ENCODE measurements at places on chromosomes 3 and 15.

GRCh38 chr3:109026821-109027220, 73.1 kb upstream of the GUCA1C start:
- no peak for DNase-seq

DNA sequence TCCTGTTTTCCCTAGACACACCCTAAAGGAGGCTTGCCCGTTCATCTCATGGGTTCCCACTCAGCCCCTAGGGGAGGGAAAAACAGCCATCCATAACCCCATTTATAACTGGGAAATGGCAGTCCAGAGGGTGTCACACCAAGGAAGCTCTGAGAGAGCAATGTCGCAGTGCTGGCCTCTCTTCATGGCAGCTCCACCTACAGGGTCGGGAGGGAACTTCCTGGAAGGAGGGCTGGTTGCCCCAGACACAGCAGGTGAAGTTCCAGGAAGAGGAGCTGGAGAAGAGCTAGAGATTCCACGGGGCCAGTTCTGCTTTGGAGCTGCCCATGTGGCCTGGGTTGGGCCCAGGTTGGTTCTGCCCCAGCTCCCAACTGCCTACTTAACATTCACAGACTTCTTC, 22.3 kb upstream of the LINGO1 start:
- no peak for DNase-seq

GRCh38 chr15:72197041-72197459, 537 bp downstream of the GRAMD2A start:
- no peak for DNase-seq

DNA sequence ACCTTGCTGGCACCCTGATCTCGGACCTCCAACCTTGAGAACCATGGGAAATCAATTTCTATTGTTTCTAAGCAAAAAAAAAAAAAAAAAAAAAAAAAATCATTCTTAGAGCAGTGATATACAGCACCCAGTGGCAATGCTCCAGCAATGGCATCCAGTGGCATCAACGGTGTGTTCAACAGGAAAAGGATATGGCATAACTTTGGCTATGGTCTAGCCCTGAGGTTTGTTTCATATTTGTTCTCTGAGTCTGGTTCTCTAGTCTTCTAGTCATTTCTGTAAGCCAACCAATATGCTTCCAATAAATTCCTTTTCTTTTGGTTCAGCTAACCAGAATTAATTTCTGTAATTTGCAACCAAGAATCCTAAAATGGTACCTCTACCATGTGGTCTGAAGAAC, 19.2 kb downstream of the DENND4A start:
- DNase-seq: no peak

DNA sequence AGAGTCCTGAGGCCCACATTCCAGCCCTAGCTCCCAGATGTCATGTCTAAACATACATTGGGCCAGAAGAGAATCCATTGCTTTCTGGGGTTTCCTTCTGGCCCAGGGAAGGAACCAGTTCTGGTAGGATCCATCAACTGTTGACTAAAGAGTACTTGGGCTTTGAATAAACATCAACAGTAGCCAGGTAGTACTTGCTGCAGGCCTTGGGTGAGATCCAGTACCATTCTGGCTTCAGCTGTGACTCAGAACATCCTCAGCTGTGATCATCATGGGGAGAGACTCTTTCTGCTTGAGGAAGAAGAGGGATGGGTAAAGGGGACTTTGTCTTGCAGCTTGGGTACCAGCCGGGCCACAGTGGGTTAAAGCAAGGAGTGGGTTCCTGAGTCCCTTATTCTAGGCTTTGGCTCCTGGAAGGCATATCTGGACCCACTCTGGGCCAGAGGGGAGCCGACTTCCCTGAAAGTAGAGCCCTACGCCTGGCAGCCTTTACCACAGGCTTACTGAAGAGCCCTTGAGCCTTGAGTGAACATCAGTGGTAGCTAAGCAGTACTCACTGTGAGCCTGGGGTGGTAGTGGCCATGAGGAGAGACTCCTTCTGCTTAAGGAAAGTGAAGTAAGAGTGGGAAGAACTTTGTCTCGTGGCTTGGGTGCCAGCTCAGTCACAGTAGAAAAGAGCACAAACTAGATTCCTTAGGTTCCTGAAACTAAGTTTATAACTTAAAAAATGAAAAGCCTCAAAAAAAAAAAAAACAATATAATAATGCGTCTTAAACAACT, 128.3 kb downstream of the GOLIM4 start:
- DNase-seq: no peak

DNA sequence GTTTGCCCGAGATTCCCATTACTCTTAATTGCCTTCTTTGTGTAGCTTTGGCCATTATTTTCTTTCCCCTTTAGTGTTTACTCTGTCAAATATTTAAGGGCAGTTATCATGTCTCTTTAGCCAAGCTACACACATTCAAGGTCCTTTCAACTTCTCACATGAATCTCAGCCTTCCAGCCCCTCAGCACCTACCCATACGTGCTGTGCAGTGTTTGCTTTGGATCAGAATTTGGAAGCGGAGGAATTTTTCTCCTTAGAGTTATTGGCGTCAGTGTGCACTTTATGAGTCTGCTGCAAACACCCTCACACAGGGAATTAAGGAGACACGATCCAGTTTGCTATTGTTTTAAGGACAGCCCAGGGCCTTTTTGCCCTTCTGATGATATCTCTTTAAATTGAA, 231.6 kb downstream of the CACNA2D3 start:
- no peak for DNase-seq

- DNase-seq: no peak
Observed at GRCh38 chr15:58568157-58568571, 136.4 kb downstream of the LIPC start.

DNA sequence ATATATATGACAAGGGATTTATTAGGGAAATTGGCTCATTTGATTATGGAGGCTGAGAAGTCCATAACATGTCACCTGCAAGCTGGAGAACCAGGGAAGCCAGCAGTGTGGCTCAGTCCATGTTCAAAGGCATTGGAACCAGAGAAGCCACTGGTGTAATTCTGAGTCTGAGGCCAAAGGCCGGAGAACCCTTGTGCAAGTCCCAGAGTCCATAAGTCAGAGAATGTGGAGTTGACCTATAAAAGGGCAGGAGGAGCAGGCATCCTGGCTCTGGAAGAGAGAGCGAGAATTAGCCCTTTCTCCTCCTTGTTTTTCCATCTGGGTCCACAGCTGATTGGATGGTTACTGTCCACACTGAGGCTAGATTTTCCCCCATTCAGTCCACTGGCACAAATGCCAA, 319.8 kb downstream of the IGSF11 start:
- no peak for DNase-seq

DNA sequence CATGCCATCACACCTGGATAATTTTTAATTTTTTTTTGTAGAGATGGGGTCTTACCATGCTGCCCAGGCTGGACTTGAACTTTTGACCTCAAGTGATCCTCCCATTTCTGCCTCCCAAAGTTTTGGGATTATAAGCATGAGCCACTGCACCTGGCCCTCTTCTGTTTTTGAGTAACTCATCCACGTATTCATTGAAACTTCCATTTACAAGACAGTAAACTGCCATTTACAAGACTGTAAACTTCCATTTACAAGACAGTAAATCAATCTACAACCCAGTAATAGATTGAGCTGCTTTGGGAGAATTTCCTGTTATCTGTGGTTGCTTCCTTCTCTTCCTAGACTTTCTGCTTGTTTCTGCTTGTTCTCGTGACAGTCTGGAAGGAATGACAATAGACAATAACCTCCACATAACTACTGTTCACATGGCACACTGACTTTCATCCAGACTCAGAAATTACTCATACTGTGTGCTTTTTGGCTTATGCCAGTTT, 114.7 kb upstream of the CCNL1 start:
- DNase-seq: no peak
